ENCODE measurements at places on chromosomes 6 and 20.

DNA sequence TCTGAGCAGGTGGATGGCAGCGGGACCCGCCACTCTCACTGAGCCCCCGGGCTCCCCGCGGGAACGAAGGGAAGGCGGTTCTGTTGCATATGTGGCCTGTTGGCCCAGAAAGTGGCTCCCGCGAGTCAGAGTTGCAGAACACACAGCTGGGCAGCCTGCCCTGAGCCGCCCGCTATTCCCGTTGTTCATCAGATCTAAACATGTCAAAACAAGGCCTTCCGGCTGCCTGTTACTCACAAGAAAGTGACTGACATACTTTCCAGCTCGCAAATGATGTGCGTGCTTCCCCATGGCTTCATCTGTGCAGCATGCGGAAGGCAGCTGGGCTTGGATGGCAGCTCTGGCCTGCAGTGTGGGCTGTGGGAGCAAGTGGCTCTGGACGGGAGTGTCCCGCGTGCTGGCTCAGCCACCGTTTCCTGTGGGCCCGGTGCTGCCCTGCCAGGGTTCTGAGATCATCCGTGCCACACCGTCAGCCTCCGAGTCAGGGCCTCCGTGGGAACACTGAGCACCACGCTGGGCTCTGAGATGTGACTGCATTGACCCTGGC lies 227.3 kb downstream of the ERMARD start:
- no peak for DNase-seq

GRCh38 chr6:63502156-63502555 lies 70.1 kb upstream of the LOC128125822 start:
- no peak for DNase-seq

- no peak for DNase-seq
These were observed 115.9 kb downstream of the LY86 start for GRCh38 chr6:6704103-6705060.

DNA sequence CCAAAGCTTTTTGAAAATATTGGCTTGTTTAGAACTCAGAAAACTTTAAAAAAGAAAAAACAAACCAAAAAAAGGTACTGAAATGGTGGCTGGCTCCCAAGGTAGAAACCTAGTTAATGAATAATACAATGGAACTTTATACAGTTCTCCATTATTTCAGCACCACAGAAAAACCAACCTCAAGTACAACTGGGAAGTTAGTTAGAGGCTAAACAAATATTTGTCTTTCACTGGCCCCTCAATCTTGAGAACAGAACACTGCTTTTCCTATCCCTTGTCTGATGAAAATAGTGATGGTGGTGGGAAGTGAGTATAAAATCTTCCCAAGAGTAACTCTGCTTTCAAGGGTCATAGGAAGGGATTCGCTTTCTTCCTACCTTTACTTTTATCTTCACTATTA lies 126.5 kb downstream of the REV3L start:
- no peak for DNase-seq

DNA sequence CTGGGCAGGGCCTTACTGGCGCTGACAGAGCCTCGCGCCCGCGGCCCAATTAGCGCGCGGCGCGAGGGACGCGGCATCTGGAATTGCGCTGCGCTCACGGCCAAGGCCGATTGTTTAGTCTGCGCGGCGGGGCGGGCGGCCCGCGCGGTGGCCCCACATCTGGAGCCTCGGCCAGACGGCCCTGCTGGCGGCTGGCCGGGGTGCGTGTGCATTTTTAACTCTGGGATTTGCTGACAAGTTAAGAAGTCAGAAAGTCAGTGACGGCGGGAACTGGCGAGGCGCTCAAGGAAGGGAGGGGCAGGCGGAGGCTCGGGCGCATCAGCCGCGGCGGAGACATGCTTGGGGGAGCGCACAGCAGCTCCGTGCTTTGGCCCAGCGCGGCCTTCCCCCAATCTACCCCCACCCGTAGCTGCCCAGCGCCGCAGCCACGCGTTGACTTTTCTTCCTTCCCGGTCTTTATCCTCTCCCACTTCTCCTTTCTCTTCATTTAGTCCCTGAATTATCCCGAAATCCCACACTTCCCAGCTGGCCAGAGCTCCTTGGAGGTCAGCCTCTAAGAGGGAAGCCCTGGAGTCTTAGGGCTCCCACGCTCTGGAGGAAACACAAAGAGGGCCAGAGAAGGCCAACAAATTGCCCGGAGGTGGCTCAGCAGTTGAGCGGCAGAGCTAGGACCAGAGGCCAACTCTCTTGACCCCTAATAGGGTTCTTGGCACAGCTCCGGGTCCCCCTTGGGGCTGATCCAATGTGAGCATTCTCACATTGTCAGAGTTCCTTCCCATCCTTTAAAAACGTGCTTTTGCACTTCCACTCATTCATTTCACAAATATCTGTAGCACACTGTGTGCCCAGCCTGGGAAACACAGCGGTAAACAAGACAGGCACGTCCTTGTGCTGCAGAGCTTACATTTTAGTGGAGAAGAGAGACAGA lies 40.8 kb upstream of the FOXP4 start:
- DNase-seq = peak; percentile 21

GRCh38 chr6:169774347-169774746 lies 22.9 kb downstream of the ERMARD start:
- DNase-seq = no peak

DNA sequence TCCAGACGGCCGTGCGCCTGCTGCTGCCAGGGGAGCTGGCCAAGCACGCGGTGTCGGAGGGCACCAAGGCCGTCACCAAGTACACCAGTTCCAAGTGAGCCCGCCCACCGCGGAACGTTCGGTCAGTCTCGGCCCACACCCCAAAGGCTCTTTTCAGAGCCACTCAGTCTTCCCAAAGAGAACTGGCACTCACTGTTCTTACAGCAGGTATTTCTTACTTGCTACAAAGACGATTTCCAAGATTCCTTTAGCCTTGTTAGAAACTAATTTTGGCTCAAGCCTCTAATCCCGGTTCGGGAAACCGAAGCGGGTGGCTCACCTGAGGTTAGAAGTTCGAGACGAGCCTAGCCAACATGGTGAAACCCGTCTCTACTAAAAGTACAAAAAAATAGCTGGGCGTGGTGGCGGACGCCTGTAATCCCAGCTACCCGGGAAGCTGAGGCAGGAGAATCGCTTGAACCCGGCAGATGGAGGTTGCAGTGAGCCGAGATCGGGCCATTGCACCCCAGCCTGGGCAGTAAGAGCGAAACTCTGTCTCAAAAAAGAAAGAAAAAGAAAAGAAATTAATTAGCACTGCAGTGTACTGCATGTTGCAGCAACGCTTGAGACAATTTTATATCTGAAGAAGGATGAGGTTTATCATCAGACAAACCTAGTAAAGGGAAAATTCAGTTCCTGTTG lies 73.1 kb downstream of the OR2B2 start:
- DNase-seq = no peak

DNA sequence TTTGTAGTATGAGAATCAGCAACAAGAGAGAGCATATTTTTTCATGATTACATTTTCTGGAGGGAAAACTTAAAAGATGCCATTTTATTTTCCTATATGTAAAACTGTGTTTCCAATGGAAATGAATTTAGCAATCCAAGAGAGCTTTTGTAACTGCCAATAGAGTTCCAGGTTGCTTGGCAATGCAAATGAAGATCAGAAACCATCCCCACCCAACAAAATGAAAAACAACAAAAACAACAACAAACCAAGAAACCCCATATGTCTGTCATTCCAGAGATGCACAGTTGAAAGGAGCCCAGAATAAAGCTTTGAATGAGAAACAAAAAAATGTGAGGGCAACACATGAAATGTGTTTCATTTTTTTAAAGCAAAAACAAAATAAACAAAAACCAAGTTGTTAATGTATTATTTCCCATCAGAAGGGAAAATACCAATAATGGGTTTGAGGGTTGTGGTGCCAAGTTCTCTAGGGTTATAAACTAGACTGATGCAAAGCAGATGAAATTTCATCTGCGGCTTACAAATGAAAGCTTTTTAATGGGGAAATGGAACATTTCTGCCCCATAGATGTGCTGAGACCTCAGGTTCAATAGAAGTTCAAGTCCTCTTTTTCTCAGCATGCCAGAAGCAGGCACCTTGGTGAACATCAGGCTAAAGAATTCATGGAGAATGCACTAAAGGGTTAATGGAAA lies 121.5 kb upstream of the MCHR2 start:
- DNase-seq = no peak

DNA sequence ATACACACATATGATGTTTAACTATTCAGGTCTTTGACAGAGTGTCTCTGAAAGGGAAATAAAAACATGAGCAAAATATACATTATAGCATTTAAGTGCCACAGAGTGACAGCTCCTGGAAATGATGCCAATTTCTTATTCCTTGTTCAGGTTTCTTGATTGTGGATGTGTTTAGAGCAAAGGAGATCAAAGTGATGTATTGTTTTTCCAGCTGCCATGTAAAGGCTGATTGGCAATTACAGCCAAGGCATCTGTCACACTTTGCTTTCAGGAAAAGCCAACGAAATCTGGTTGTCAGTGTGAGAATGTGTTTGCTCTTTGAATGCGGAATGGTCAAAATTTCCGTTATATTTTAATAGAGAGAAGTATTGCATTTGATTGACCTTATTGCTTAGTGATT lies 347.8 kb upstream of the FLRT3 start:
- no peak for DNase-seq

DNA sequence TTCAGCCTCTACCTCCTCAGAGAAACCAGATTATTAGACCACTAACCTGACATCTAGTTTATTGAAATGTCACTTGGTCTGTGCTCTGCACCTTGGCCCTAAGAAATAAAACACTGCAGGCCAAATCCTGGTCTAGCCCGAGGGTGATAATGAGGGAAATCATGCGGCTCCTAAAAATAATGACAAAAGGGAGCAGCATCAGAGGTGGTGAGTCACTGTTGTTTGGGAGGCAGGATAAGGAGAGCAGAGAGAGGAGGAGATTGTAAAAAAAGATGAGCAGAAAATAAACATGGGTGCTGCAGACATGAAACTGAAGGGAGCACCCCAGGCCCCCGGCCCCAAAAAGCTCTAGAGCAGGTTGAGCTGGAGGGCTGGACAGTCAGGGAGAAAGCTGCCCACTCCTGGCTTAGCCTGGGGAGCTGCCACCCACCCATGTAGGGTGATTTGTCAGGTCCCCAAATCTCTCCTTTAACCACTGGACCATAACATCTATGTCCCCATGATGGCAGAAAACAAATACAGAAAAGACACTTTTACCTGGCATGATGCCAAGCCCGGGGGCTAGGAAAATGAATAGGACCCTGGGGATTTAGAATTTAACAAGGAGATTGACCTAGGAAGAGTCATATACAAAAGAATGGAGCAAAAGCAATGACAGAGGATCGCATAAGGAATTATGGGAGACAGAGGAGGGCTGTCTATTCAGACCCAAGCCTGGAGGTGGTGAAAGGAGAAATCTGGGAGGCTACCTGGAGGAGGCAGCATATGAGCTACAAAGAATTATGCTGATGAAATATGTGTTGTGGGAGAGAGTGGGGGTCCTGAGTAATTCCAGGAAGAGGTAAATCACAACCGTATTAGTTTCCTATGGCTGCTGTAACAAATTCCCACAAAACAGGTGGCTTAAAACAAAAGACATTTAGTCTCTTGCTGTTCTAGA lies 103.7 kb downstream of the SNAP25 start:
- no peak for DNase-seq

DNA sequence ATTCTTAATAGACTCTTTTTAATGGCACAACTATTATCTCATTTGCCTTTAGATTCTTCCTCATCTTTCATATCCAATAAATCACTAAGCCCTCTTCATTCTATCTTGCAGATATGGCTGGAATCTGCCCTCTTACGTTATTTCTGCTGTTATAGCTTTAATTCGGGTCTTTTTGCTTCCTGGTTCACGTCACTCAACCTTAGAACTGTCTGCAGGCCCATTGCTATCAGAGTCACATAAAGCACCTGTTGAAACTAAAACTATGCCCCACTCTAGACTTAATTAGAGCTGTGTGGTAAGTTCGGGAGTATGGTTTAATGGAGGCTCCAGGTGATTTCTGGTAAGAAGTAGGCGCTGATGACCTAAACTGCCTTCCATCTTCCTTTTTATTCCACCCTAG lies 988 bp downstream of the QRSL1 start:
- no peak for DNase-seq

- DNase-seq = peak; percentile 74
These were observed at the start of gene RSPH9 for GRCh38 chr6:43644940-43645612. RSPH9 (plus strand) TSS chr6:43645036; CDS start chr6:43645099, 63 bp downstream.

All from activated naive CD4-positive, alpha-beta T cell treated with Interleukin-2 at 50 U/mL for 16 hours (primary cell).